Lower lobe of right lung (tissue), 2 donors: ENCODE measurements at places on chromosomes 7 and 10. TPM values are rescaled to one million over a fixed set of nuclear protein-coding genes. Genes with fewer than 3 reads are reported as not detected.
A peak's percentile ranks its signal among the peaks of the same experiment; 100 is the strongest.

- peak overlapping the region; percentile 86 for H3K27ac ChIP-seq
- DNase-seq = no peak
- peaks cover 42% of the 10 kb centered on the region for H3K36me3 ChIP-seq
- no peaks in the 10 kb centered on the region for H3K27me3 ChIP-seq
- H3K4me3 ChIP-seq = peak overlapping the region; percentile 68
These were observed 2.8 kb downstream of the GIMAP5 start for GRCh38 chr7:150740053-150740452.

DNA sequence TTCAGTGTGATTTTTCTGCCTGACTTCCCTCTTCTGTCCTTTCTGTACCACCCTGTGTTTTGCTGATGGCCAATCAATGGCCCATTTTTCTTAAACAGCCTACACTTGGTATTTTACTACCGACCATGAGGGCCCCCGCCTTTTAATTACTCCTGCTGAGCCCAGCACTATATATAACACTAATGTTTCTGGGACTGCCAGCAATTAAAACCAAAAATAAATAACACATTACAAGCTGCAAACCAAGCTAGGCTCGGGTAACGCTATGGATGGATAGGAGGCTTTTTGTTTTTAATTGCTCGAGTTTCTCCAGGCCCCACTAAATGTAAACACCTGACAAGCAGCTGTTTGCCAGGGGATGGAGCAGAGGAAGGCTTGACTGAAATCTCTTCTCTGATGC, 915.4 kb upstream of the AUTS2 start:
- no peak for DNase-seq
- H3K36me3 ChIP-seq = no peaks in the 10 kb centered on the region
- H3K4me1 ChIP-seq = no peaks in the 10 kb centered on the region
- no peak overlapping the region for H3K4me3 ChIP-seq

DNA sequence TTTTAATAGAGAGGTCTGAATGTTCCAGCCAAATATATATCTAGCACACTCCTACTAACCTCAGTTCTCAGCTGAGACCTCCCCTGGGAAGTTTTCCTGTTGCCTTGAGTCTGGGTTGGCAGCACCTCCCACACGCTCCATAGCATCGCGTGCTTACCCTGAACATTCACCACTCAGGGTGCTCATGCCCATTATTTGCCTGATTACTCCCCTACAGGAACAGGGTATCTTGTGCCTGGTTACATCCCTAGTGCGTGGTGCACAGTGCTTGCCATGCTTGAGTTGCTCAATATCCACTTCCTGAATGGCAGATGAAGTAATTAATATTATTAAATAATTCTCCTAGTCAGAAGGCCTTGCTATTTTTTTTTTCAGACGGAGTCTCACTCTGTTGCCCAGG, 269.9 kb upstream of the IMMP2L start:
- no peaks in the 10 kb centered on the region for H3K27me3 ChIP-seq
- H3K27ac ChIP-seq = no peak overlapping the region
- no peaks in the 10 kb centered on the region for H3K4me1 ChIP-seq
- peaks cover 35% of the 10 kb centered on the region for H3K36me3 ChIP-seq
- no peak for DNase-seq

- H3K27me3 ChIP-seq = no peaks in the 10 kb centered on the region
- H3K27ac ChIP-seq = no peak overlapping the region
- no peaks in the 10 kb centered on the region for H3K36me3 ChIP-seq
- H3K4me1 ChIP-seq = peaks cover 16% of the 10 kb centered on the region
These were observed 119.2 kb downstream of the MBL2 start for GRCh38 chr10:52653263-52653909.

DNA sequence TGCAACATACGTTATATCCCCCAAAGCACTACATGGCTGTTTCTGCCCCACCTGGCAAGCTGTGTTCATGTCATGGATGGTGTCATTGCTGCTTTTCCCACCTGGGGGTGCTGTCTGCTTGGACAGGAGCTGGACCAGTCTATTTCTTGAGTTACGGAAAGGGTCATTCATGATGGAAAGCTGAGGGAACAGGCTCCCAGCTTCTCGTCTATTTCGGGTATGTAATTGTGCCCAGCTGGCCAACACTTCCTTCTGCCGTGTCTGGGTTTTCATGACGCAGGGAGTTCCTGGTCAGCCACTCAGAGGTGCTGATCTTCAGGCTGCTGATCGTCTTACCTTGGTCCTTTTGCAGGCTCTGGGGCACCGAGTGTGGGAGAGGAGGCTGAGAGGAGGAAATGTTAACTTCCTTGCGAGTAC, 8.6 kb downstream of the BTBD16 start:
- H3K27me3 ChIP-seq = no peaks in the 10 kb centered on the region
- H3K4me1 ChIP-seq = no peaks in the 10 kb centered on the region
- H3K27ac ChIP-seq = no peak overlapping the region
- no peak overlapping the region for H3K4me3 ChIP-seq
- H3K36me3 ChIP-seq = no peaks in the 10 kb centered on the region
- DNase-seq = no peak

DNA sequence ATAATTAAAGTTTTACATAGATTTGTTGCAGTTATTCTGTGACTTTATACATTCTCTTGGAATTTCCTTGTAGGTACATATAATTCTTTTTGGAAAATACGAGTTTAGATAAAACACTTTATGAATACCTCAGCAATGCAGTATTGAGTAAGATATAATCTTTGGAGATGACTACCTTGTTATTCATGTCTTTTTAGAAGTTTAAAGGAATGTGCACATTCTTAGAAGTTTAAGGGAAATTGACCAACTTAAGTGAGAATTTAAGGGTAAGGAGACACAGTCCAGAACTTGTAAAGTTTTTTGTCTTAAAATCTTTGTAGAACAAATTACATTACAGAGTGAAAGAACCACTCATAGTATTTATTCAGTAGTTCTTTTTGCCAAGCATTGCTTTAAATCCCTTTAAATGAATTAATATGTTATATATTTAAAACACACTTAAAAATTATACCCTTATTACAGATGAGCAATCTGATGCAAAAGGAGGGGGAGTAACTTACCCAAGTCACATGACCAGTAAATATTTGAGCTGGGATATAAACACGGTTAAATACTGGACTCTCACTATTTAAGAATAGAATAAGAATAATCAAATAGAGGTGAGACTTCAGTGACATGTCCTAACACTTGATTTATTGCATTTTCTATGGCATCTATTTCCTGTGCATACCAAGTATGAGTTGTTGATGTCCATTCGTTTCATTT, 139.5 kb upstream of the FERD3L start:
- no peak for DNase-seq
- no peaks in the 10 kb centered on the region for H3K4me1 ChIP-seq
- H3K27ac ChIP-seq = no peak overlapping the region
- no peaks in the 10 kb centered on the region for H3K27me3 ChIP-seq

- no peaks in the 10 kb centered on the region for H3K36me3 ChIP-seq
- H3K27me3 ChIP-seq = no peaks in the 10 kb centered on the region
- H3K27ac ChIP-seq = no peak overlapping the region
- no peak overlapping the region for H3K4me3 ChIP-seq
- H3K4me1 ChIP-seq = no peaks in the 10 kb centered on the region
These were observed 547.8 kb downstream of the SORCS3 start for GRCh38 chr10:105188737-105189462.

GRCh38 chr10:71075086-71075758, 137.1 kb upstream of the UNC5B start:
- peaks cover 6% of the 10 kb centered on the region for H3K27me3 ChIP-seq
- H3K4me3 ChIP-seq = no peak overlapping the region
- H3K27ac ChIP-seq = no peak overlapping the region
- H3K36me3 ChIP-seq = no peaks in the 10 kb centered on the region
- no peaks in the 10 kb centered on the region for H3K4me1 ChIP-seq
- no peak for DNase-seq

HOXA7 gene
- total RNA-seq = 2.2 TPM

ATOH7 gene
- total RNA-seq = not detected

ARID5B gene
- 29.8 TPM for total RNA-seq
